ENCODE measurements at places on chromosomes 5 and 9.

GRCh38 chr9:20508242-20508641 is 114.1 kb downstream of the MLLT3 start:
- no peak for DNase-seq

GRCh38 chr9:126164796-126165525 is 161.7 kb upstream of the MVB12B start:
- DNase-seq = no peak

GRCh38 chr9:27118916-27119315 is 9.9 kb downstream of the TEK start:
- no peak for DNase-seq

- no peak for DNase-seq
Observed at GRCh38 chr5:74648835-74649293, 8.3 kb upstream of the ENC1 start.

- DNase-seq = no peak
Observed at GRCh38 chr5:135233477-135233876, 165.6 kb downstream of the MACROH2A1 start.

- no peak for DNase-seq
Observed at GRCh38 chr5:79518718-79519117, 4.8 kb upstream of the HOMER1 start.

GRCh38 chr9:11319538-11319937 is 706.7 kb upstream of the PTPRD start:
- DNase-seq = no peak

DNA sequence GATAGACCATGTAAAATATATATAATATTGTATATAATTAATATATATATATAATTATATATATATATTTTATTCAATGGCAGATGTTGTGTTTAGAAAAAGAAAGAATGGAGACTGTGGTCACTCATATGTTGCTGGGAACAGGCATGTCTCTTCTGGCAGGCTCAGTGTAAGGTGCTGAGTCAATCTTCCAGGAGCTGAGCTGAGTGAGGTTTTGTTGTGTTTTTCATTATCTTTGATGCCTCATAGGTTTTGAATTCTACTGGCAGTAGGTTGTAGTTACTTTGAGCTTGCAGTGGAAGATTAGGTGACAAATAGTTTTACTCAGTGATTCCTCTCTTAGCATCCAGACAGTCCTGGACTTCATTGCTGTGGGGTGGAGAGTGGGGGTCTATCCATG is 561.3 kb downstream of the IRX1 start:
- no peak for DNase-seq

DNA sequence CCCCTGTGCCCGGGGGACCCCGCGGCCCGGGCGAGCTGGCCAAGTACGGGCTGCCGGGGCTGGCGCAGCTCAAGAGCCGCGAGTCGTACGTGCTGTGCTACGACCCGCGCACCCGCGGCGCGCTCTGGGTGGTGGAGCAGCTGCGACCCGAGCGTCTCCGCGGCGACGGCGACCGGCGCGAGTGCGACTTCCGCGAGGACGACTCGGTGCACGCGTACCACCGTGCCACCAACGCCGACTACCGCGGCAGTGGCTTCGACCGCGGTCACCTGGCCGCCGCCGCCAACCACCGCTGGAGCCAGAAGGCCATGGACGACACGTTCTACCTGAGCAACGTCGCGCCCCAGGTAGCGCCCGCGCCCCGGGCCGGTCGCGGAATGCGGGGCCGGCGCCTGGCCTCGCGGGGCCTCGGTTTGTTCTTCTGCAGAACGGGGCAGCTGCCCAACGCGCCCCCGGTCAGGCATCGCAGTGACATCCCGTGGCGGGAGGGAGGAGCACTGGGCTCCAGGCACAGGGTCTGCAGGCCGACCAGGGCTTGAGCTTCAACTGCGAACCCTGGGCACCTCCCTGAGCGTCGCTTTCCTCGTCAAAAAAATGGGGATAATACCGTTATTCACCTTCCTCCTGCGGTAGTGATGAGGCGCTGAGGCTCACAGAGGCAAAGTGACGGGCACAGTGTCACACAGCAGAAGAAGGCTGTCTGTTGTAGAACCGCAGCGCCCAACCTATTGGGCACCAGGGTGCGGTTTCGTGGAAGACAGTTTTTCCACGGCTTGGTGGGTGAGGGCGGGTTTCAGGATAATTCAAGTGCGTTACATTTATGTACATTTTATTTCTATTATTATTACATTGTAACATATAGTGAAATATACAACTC is 777 bp downstream of the ENDOG start:
- no peak for DNase-seq
